ENCODE measurements at places on chromosomes 11 and 22.

GRCh38 chr22:23197836-23198235 lies 17.5 kb downstream of the BCR start:
- DNase-seq = no peak

DNA sequence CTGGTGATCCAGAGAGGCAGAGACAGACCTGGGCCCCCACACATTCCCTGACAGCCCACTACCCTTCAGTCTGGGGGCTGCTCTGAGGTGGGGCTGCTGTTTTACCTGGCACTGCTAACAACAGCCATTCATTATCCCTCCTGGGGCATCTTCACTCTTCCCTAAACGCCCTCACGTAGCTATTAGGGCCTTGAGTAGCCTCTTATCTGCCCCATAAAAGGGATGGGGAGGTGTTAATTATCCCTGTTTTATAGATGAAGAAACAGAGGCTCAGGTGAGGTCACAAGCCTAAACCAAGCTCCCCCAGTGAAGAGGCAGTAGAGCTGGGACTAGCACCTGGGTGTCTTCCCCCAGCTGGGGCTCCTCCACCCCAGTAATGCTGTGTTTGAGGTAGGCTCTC lies 79.5 kb downstream of the KIAA1671 start:
- DNase-seq = no peak

- no peak for DNase-seq
These were observed 46.4 kb downstream of the RCN1 start for GRCh38 chr11:32137263-32137662.

GRCh38 chr11:15724601-15725000 lies 609.9 kb downstream of the INSC start:
- DNase-seq = no peak

Measured in activated CD8-positive, alpha-beta memory T cell treated with anti-CD3 and anti-CD28 coated beads for 4 hours (primary cell).